T-helper 17 cell (primary cell): ENCODE measurements at places on chromosomes 5 and 9.

GRCh38 chr9:128550770-128551656 is 1.4 kb upstream of the SPTAN1 start:
- DNase-seq = no peak

DNA sequence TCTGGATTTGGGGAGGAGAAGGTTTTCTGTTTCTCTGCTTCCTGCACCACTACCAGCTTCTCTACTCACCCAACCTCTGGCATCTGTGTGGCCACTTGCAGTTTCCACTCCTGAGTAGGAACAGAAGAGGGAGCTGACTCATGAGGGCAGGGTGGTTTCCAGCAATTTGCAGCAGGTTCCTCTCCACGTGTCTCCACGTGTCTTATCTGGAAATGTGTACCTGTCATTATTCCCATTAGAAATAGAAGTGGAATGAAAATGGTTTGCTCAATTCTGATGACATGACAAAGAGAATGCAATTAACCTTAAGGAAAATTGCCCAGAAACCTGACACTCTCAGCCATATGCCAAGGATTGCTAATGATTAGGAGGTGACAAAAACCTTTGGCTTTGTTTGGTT is 33.0 kb downstream of the EGFLAM start:
- DNase-seq = no peak

- DNase-seq = no peak
Observed at GRCh38 chr9:92476962-92477361, 5.3 kb downstream of the ASPN start.

DNA sequence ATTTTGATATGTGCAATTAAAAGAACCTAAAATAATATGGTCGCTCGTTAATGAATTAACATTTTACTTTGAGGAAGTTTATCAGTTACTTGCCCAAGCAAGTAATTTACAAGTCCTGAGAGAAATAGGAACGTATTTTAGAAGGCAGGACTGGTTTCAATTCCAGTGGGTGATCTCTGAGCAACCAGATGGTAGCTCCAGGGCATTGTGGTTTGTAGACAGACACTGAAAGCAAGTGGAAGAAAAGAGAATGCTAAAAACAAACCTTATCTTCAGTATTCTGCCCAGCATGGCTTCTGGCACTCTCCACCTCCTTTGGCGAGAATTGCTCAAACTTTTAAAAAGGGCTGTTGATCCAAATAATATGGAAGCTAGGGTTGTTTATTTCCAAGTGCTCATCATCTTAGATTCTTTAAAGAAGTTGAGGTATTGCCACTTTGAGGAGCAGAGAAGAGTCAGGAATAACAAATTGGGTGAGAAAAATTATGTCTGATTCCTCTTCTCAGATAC is 31.8 kb upstream of the ERAP2 start:
- DNase-seq = no peak

DNA sequence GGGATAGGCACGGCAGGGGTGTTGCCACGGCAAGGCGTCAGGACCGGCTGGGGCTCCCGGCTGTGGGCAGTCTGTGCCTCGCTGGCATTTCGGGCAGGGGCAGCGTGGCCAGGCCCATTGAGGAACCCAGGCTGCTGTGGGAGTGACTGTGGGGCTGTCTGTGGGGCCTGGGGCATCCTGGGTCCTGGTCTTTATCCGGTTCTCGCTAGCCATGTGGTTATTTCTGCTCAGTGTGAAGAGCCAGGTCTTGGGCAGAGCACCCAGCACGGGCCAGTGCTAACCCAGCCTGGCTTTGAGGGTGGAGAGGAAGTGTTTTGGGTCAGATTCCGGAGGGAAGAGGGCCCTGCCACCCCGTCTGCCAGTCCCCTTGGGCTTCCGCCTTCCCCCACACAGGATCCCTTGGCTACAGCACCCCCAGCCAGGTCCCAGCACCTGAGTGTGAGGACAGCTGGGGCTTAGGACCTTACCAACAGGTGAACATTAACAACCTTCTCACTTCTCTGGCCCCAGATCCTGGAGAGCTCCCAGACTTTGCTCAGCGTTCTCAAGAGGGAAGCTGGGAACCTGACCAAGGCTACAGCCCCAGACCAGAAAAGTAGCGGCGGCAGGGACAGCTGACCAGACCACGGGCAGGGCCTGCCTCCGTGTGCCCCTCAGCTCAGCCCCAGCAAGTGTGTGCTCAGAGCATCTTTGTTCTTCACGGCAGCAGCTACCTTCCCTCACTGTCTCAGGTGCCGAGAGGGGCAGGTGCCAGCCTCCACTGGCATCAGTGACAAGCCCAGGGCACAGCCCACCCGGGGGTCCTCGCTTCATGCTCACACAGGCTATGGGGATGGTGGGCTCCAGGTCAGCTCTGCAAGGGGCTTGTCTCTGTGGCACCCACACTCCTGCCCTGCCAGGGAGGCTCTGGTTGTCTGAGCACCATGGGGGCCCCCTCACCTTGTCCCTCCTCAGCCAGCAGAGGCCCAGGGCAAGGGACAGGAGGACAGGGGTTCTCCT is 1.1 kb downstream of the SSNA1 start:
- no peak for DNase-seq
